H1 (cell line): ENCODE measurements at places on chromosomes 11 and 22. TPM values are rescaled to one million over a fixed set of nuclear protein-coding genes. Genes with fewer than 3 reads are reported as not detected.

FAM181B gene
- total RNA-seq: 0.37 and 0.42 TPM in 2 replicates

- no peak for DNase-seq
Observed at GRCh38 chr11:95977534-95978174, 53.7 kb upstream of the MTMR2 start.

C22orf31 gene
- total RNA-seq: not detected in 2 replicates

MS4A6E gene
- total RNA-seq: not detected in 2 replicates

DNA sequence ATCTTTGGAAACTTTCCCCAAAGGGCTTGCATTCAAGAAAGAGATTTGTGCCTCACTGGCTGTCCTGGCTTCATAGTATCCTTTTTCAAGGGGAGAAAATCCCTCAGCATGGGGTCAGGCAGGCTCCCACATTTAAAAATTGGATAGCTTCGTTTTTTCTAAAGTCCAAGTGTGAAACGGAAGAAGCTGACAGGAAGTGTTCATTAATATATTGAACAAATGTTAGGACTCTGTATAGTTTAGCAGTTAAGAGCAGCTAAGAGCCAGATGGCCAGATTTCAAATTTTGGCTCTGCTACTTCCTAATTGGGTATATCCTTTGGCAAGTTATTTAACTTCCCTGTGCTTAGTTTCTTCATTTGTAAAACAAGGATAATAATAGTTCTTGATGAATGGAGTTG, 354.9 kb upstream of the FAT3 start:
- no peak for DNase-seq

DNA sequence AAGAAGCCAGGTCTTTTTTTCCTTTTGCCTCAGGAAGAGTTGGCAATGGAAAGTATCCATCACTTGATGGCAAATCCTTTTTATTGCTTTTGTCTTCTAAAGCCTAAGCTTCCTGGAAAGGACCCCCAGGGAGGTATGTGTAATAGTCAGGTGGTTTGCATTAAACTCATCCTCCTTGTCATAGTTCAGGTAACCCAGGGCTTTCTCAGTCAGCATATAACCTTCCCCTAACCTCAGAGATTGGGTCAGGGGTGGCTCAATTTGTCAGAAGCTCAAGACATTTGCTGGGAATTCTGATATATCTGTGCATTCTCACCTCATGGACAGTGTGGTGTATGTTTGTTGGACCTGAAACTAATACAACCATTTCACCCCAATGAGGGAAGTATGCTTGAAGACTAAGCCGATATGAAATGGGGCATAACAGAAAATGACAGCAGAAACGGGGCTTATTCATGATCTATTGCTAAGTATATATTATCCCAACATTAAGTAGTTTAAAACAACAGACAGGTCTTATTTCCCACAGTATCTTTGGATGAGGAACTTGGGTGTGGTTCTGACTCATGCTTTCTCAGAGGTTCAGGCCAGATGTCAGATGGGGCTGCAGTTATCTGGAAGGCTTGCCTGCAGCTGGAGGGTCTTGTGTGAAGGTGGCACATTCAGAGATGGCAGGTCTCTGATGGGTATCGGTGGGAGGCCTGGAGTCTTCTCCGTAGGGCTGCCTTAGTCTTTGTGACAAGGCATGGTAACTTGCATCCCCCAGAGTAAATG, 135.8 kb upstream of the SPON1 start:
- DNase-seq: no peak

DNA sequence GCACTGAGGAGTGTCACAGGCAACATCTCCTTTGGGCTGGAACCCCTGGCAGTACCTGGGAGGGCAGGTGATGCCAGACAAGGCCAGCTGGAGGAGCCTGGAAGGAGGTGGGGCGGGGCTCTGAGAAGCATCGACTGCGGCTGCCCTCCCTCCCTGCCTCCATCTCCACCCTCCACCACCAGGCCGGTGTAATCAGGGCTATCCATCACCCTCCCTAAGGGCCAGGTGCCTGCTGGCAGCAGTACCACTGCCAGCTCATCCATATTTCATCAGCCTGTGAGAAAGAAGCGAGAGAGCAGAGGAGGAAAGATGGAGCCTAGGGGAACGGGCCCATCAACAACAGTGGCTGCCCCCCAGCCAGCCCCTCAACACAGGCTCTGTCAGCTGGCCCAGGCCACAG, 51.4 kb upstream of the RASD2 start:
- DNase-seq: no peak
